ENCODE measurements at places on chromosomes 5 and 9. TPM values are rescaled to one million over a fixed set of nuclear protein-coding genes. Genes with fewer than 3 reads are reported as not detected.

DNA sequence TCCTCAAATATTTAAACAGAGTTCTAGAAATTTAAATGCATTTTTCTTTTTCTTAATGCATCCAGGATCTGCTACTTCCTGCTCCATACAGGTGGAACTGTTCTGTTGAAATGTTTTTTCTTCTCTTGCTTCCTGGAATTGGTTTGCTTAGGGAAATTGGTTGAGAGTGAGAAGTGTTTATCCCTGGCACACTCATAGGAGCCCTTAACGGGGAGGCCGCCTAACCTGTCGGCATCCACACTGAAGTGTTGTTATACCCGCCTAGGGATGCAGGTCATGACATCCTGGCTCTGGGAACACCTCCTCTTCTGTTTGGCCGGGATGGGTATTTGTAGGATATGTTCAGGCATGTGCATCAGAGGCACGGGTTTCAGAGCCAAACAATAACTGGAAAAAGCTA is 239.7 kb downstream of the GADD45G start:
- DNase-seq: no peak

GRCh38 chr9:26657958-26658357 is 234.6 kb downstream of the CAAP1 start:
- no peak for DNase-seq

SPATA31C1 gene
- not detected for polyA plus RNA-seq

DNA sequence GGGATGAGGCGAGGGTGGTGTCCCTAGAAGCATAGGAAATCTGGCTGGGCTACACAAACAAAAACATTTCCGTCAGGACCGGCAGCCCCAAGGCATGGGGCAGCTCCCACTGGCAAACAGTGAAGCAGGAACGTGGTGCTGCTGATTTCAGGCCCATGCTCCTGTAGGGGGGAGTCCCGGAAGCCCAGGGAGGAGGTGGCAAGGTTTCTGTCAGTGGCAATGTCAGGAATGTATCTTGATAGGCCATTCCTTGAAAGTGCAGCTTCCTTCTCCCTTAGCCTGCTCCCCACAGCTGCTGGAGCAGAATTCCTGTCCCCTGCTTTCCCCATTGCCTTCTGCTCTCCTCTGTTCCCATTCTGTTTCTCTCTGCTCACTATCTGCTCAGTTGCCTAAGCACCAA is 42.4 kb downstream of the MRRF start:
- no peak for DNase-seq

CD274 gene
- polyA plus RNA-seq: 6.1 TPM

LEAP2 gene
- 0.93 TPM for polyA plus RNA-seq

GRCh38 chr9:4088679-4089078 is 211.2 kb downstream of the GLIS3 start:
- no peak for DNase-seq

GRCh38 chr5:119074419-119074818 is 3.5 kb downstream of the DMXL1 start:
- no peak for DNase-seq

BARHL1 gene
- not detected for polyA plus RNA-seq

DNA sequence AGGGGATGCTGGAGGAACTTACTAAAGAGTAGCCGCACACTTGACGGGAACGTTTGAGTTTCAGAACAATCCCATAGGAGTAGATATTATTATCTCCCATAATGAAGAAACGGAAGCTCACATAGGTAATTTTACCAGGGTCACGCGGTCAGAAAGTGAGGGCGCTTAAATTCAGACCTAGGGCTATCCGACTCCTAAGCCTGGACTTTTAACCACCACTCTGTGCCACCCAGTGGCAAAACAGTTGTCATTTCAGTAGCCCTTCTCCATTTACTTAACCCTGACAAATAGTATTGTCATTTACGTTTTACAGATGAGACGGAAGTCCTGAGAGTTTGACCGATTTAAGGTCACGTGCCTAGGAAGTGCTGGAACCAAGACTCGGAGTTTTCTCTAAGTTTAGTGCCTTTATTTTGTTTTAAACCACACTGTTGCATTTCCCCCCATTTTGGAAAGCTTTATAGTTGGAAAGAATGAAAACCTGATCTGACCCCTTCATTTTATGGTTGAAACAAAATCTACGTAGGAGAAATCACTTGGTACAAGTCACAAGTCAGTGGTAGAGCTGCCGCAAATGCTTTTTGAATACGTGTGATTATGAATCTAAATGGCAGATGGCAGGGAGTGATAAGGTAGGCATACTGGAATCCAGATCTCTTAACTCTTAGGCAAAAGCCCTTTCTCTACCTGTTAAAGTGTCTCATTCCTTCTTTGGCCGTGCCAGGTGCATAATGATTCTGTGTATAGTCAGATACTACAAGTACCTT is 650 bp downstream of the MRRF start:
- no peak for DNase-seq

DNA sequence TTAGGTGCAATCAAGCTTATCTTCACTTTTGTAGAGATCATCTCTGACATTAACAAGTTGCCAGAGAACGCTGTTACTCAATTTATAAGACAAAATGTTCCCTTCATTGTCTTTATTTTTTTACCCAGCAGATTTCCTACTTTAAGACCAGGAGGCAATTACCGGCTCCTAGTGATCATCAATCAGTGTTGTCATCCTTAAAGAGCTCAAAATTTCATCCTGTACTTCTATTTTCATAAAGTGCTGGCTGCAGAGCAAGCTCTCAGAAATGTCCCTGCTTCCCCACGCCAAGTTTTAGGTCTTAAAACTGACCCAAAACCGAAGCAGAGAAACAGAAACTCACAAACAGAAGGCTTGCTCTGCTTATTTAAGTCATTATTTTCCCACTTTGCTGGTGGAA is 82.9 kb downstream of the PJA2 start:
- DNase-seq: no peak

- DNase-seq: no peak
Measured at GRCh38 chr5:177453852-177454396, 7.3 kb downstream of the PRR7 start.

GRCh38 chr5:5335107-5335506 is 87.4 kb upstream of the ICE1 start:
- DNase-seq: no peak

GRCh38 chr5:151156507-151157420 is 815 bp downstream of the ANXA6 start:
- peak; percentile 36 for DNase-seq

UBLCP1 gene
- polyA plus RNA-seq: 59.0 TPM

DNA sequence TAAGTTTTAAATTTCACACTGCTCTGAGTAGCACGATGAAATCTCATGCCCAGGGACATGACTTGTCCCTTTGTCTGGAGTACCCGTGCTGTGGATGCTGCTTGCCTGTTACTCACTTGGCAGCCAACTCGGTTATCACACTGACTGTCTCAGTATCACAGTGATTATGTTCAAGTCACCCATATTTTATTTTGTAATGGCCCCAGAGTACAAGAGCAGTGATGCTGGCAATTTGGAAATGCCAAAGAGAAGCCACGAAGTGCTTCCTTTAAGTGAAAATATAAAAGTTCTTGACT is 22.8 kb upstream of the SCGB3A2 start:
- DNase-seq: no peak

- DNase-seq: no peak
Measured at GRCh38 chr5:72878854-72879253, 62.4 kb downstream of the TNPO1 start.

DNA sequence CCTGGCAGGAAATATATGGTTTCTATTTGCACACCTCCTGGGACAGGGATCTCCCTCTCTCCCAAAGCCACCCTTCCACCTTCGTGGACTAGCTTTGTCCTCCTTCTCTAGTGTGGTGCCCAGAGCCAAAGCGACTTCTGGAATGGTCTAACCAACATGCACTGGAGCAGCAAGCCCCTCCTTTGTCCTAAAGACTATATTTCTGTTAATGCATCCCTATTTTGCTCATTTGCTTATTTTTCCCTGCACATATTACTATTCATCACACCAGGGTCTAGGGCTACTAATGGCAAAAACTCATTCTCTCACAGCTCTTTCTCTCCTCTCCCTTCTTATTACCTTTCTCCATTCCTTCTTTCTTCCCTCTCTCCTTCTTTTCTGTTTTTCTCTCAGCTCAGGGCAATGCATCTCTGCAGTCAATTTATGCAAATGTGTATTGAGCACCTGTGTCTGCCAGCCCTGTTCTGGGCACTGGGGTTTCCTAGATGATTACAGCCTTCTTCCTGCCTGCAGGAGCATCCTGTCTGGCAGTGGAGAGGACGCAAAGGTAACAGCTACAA is 2.8 kb upstream of the NEURL1B start:
- DNase-seq: no peak

- DNase-seq: no peak
Measured at GRCh38 chr5:109580225-109580624, 109.5 kb upstream of the MAN2A1 start.

GRCh38 chr9:128470560-128470959 is 14.8 kb downstream of the ODF2 start:
- no peak for DNase-seq

DNA sequence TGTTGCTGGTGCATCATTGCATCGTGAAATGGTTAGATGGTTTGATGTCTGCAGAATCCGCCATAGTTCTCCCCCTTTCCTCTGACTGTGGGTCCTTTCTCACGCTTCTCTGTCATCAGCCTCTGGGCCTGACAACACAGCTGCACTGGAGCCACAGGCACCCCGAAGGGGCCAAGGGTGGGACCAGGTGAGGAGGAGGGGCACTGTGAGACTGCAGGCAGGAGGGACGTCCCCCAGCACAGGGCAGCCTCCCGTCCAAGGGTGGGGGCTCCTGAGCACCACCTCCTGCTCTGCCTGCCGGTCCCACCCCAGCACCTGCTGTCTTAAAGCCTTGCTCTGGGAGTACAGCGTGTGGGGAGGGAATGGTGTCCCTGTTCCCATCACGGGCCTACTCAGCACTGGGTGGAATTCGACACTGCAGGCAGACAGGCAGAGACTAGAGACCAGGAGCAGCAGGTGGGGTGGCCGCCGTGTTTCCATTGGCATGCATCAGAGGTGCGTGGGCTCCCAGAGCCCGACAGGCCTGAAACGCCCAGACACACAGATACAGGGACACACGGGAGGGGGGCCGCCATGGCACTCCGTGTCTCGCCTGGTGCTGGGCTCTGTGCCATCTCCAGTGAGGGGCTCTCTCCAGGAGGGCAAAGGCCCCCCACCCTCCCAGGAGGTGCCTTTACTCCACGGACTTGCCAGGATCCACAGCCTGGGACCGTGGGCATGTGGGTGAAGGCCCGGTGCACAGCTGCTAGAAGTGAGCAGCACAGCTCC is 15.0 kb downstream of the CACNA1B start:
- DNase-seq: no peak

DNA sequence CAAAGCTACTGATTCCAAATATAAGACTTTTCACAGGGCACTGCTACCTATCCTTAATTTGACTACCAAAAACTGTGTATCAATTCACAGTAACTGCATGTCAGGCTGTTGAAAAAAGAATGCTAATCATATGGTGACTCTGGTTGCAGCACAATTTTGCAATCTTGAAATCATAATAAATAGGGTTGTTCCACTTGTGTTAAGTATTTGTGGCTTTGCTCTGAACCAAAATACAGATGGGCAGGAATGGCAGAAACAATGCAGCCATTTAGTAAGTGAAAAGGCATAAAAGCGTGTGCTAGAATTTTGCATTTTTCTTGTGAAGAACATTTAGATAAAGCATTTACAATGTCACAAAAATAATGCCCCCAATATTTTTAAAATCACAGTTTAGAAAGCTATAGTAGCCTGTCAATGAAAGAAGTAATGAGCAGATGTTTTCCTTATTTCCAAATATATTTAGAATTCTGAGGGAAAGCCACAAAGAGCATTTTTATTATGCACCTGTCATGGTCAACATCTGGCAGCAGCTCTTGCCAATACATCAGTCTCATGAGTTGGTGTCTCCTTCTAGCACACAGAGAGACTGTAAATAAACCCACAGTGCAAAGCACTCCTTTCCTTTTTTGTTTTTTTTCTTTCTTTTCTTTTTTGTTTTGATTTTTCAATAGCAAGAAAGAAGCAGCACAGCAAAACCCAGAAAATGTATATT is 54.8 kb upstream of the PAM start:
- DNase-seq: no peak

GRCh38 chr9:4030751-4031150 is 269.1 kb downstream of the GLIS3 start:
- no peak for DNase-seq

ARSI gene
- polyA plus RNA-seq: not detected

ANKRD34B gene
- polyA plus RNA-seq: not detected

- DNase-seq: no peak
Measured at GRCh38 chr5:141559461-141559860, 59.3 kb downstream of the DIAPH1 start.

MEF2C gene
- polyA plus RNA-seq: not detected

DNA sequence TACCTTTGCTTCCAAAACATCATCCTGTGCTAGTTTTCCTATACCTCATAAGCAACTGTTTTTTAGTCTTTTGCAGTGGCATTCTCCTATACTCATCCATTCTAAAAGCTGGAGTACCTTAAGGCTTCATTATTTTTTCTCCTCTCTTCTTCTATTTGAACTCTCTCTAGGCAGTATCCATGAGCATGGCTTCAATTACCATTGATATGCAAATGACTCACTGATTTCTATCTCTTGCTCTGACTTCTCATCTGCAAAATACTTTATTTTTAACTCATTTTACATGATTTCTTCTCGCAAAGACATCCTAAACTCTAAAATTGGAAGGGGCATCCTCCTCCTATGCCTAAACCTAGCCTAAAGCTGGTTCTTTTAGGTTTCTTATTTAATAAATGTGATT is 365.1 kb upstream of the NUDT12 start:
- DNase-seq: no peak

GRCh38 chr9:89879276-89879675 is 274.5 kb downstream of the GADD45G start:
- no peak for DNase-seq

DNA sequence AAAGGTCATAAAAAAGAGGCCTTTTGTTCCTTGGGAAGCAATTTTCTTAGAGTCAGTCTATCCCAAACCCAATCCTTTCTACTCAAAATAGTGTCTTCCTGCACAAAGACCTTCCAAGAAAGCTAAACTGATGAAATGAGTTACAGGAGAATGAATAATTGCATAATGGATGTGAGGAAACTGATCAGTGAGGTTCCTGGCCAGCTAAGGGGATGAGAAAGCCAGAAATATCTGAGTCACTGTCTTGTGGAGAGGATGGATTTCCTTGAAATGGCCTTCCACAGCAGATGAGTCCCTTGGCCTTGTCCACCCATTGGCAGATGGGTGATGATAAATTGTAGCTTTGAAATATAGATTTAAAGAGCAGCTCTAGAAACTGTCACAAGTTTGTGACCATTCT is 756.1 kb downstream of the DNAH5 start:
- DNase-seq: no peak

DNA sequence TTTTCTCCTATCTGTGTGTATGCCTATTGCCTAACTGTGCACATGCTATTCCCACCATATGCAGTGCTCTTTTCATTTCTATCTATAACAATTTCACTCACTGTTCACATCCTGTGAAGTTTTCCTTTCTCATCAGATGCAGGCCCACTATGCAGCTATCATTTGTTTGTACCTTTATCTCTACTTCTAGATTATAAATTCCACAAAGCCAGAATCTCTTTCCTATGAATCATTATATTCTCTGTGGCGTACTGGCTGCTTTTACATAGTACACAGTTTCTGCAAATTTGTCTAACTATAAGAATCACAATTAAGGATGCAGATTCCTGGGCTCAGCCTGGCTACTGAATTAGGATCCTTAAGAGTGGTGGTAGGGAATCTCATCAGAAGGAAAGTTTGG is 600.8 kb upstream of the ARRDC3 start:
- no peak for DNase-seq

GRCh38 chr5:78109891-78110324 is 184.6 kb downstream of the AP3B1 start:
- DNase-seq: no peak
